ENCODE measurements at places on chromosomes 5 and 9.

DNA sequence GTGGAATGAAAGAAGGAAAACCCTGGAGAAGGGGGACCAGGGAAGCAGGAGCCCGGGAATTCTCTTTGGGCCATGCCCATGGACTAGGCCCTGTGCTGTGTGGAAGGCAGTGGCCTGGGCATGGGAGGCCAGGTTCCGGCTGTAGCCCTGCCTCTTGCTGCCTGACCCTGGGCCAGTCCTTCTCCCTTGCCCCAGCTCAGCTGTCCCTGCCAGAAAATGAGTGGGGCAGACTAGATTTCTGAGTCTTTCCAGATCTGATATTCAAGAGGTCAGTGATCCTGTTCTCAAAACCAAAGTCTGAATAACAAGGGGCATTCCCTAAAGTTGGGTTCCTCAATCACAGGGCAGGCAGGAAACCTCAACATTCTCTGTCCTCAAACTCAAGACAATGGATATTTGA, 24.8 kb upstream of the CORO2A start:
- ATAC-seq, result no peak

- ATAC-seq, result no peak
These were observed 139.4 kb downstream of the ATG10 start for GRCh38 chr5:82111191-82111590.

GRCh38 chr5:169748174-169748573, 111.1 kb downstream of the DOCK2 start:
- ATAC-seq, result peak; percentile 50

- ATAC-seq, result no peak
These were observed 14.9 kb upstream of the FEM1C start for GRCh38 chr5:115559524-115559923.

DNA sequence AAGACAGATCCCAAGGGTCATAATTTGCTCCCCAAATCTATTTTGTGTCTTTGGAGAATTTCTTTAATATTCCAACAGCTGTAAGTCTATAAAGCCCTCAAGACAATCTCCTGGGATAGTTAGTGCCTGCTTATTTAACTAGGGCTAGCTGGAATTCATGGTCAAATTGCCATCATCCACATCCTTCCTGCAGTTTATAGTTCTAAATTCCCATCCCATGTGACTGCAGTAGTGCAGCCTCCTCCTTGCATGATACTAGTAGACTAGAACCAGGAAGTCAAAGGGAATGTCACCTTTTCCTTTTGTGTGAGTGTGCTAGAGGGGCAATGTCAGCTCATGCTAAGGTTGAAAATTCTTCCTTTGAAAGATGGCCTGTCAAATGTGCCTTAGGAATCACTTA, 214.8 kb upstream of the PIK3R1 start:
- ATAC-seq, result no peak

DNA sequence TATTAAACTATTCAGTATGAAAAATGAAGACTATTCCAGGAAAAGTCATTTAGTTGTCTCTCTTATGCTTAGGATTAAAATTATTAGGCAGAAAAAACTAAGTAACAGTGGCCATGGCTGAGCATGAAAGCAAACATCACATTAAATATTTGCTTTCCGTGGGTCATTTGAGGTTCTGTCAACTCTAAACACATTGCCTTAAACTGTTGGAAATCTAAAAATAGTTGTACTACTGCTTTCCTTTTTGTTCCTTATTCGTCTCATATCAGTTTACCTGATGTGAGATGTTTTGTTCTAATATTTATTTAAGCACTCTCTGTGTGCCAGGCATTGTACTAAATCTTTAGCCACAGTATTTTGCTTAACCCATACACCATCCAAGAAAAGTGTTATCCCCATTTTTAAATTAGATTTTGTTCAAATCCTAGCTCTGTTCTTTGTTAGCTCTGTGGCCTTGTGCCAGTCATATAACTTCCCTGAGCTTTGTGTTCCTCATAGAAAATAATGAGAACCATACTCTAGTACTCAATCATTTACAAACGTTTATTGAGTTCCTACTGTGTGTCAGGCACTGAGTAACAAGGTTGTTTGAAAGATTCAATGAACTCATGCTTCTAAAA, 18.7 kb upstream of the ZNF608 start:
- no peak for ATAC-seq

DNA sequence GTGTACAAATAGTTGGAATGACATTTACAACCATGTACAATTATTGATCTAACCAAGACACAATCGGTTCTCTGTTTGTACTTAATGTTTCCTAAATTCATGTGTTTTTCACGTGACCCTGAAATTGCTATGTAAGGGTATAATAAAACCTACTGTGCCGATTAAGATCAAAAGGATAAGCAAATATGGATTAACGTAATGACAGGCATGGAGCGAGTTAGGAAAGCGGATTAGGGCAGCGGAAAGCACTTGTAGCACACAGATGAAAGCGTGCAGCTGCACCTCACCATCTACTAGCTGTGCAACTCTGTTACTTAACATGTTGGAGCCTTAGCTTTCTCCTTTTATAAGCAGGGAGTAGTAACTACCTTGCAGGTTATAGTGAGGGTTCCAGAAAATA, 38.3 kb upstream of the ZFYVE16 start:
- ATAC-seq, result no peak

- no peak for ATAC-seq
These were observed 37.5 kb upstream of the ZFYVE16 start for GRCh38 chr5:80370390-80370789.

- ATAC-seq, result no peak
These were observed 14.4 kb downstream of the STK10 start for GRCh38 chr5:172173564-172174153.

DNA sequence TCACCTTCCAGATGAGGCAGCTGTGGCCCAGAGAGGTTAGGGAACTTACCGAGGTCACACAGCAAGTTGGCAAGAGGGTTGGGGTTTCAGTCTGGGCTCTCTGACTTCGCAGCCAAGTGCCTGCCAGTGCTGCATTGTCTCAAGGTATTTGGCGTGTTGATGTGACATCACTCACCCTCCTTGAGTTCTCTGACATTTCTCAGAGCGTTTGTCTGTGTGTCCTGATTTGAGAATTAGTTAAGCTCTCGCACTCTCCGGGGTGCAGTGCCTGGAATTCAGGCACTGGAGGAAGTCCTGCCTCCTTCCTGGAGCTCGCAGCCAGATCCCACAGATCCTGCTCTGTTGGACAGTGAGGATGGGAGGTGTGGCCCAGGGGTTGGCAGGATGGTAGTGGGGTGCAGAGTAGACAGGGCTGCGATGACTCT, 25.7 kb downstream of the WWC1 start:
- no peak for ATAC-seq

GRCh38 chr5:93209476-93209875, 371.5 kb downstream of the NR2F1-AS1 start:
- ATAC-seq, result no peak

- no peak for ATAC-seq
These were observed 37.6 kb upstream of the KCNN2 start for GRCh38 chr5:114324282-114324681.

GRCh38 chr9:25542319-25542718, 135.9 kb downstream of the TUSC1 start:
- ATAC-seq, result no peak

DNA sequence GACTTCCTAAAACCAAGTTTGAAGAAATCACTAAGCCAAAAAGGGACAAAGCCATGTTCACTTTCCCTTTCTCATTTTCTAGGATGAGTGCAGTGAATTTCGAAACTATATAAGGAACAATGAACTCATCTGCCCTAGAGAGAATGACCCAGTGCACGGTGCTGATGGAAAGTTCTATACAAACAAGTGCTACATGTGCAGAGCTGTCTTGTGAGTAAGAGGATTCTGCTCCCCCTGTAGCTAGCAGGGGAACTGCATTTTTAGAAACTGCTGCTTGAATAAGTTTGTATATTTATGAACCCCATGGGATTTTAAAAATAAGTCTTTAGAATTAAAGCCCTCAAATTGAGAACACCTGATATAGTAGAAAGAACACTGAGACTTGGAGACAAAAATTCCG, 42.7 kb upstream of the SPINK14 start:
- ATAC-seq, result no peak

DNA sequence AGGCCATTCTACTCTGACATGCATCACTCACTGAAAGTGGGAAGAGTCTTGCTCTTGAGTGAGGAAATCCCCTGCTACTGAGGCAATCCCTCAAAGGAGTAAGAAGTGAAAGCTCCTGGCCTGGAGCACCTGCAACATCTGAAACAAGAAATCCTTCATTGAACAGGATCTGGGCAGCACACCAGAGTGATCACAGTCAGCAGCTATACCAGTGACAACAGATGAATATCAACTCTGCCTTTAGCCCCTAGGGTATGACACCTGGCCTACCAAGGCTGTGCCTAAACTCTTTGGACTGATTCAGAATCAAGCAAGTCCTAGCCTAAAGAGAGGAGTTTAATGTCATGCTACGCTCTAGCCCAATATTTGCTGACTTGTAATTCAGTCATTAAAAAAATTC, 156.2 kb upstream of the CCDC152 start:
- ATAC-seq, result no peak

DNA sequence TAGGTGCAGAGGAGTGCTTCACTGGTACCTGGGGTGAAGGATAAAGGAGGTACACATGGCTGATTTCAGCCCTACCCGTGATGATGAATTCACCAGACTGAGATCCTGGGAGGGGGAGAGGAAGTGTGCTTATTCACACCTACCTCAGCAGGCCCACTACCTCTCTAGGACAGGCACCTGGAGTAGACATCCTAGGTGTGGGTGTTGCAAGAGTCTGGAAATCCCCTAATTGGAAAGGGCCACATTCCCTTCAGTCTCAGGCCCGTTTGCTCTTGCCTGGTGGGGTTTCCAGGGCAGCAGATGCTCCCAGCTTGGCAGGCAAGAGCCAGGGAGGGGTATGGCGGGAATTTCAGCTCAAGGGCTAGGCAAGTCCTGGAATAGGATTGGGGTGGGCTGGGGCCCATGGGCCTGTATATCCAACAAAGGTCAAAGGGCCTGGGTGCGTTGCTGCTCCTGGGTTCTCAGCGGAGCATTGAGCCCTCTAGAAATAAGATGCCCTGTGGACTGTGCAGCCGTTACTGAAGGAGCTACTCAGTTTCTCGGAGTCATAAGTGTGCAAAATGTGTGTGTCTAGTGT, 5.8 kb upstream of the CCL21 start:
- no peak for ATAC-seq

- ATAC-seq, result peak; percentile 37
These were observed 221.1 kb upstream of the RORB start for GRCh38 chr9:74275872-74276508.

- no peak for ATAC-seq
These were observed 135.2 kb upstream of the CLINT1 start for GRCh38 chr5:157993986-157994691.

DNA sequence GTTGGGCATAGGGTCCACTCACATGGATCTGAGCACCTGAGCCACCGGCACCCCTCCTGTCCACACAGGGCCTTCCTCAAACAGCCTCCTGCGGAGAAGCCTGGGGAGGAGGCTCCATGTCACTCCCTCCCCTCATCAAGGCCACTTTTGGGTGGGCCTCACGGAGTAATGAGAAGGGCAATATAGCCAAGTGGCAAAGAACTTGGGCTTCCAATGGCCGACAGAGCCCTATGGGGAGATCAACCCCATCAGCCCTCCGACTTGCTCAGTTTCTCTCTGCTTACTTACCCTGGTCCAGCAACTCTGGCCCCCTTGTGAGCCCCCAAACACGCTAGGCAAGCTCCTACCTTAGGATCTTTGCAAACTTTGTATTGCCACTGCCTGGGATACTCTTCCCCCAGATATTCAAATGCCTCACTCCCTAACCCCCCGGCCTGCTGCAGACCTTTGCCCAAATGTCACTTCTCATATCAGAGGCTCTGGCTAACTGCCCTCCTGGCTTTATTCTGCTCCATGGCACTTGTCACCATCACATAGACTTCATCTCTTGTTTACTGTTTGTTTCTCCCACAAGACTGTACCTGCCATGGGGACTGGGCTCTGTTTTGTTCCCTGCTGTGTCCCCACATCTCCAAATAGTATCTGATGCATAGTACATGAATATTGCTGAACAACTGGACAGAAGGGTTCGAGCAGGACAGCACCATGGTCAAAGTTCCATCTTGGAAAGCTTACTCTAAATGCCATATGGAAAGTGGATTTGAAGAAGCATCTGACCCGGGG, 220.8 kb downstream of the FSTL4 start:
- no peak for ATAC-seq

DNA sequence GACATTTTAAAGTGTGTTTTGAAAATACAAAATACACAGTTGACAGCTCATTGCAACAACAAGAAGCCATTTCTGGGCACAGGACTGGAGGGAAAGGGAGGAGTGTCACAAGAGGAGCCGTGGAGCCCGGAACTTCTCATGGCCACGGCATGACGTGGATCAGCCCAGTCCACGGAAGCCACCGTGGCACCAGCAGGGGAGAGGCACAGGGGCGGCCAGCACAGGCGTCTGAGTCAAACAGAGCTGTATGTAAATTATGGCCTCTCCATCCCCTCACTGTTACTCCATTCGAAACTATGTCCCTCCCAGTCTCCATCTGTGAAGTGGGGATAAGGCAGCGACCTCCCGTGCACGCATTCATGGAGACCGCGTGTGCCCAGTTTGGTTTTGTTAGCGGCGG, 165.6 kb upstream of the IRX2 start:
- ATAC-seq, result no peak

- no peak for ATAC-seq
These were observed 849 bp downstream of the RORB start for GRCh38 chr9:74497748-74498620.

GRCh38 chr9:76023715-76024195, 133.3 kb downstream of the PCSK5 start:
- no peak for ATAC-seq

DNA sequence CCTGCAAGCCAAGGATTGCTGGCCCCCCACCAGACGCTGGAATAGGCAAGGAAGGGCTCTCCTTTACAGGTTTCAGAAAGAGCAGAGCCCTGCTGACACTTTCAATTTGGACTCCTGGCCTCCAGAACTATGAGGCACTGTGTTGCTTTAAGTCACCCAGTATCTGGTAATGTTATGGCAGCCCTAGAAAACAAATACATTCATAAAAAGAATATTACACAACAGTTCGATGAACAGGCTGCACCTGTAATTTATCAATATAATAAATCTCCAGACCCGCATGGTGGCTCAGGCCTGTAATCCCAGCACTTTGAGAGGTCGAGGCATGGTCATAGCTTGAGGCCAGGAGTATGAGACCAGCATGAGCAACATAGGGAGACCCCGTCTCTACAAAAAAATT, 7.5 kb downstream of the CMBL start:
- no peak for ATAC-seq

DNA sequence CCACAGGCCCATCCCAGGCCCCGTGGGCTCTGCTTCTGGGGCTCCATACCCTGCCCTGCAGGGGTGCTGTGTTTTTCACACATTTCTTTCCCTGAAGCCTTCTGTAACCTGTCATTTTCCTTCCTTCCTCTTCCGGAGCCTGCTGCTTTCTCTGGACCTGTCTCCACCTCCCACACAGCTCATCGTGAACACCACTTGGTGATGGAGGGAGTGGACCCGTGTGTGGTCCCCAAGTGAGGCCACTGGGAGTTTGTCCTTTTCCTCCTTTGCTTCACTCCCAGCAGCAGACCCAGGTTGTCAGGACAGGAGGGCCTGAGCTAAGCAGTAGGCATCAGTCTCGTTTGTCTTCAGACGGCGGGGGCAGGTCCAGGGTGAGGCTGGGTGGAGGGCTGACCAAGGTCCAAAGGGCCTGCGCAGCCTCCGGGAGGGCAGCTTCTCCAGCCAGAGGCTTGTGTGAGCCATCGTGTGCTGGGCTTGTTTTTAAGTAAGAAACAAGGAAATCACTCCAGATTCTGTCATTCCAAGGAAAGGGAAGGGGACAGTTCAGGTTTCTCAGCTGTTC, 5.8 kb upstream of the POMT1 start:
- no peak for ATAC-seq
